ENCODE measurements at places on chromosomes 1 and 21.
A peak's percentile ranks its signal among the peaks of the same experiment; 100 is the strongest.

DNA sequence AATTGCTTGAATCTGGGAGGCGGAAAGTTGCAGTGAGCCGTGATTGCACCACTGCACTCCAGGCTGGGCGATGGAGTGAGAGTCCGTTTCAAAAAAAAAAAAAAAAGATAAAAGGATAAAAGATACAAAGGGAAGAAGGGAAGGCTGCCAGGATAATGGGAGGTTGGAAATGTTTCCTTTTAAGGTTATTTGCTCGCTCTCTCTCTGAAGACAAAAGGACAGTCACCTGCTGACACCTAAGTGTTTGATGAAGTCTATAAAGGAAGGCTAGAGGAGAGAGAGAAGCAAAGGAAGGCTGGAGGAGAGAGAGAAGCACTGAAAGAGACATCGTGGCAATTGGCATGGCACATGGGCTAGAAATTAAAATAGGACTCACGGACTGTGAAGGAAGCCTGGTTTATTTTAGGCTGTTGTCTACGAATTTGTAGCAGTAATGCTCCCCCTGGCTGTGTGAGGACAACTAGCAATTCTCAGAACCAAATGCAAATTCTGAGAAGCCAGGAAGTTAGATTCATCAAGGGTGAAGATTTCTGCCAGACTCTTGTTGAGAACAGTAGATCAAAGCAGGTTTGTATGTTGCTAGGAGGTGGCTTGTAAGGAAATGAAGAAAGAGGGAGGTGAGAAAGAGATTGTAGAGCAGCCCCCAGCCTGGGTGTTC, 154.2 kb downstream of the ZP4 start:
- DNase-seq: no peak

GRCh38 chr1:64623750-64624191, 121.1 kb upstream of the RAVER2 start:
- peak; percentile 35 for DNase-seq

- no peak for DNase-seq
Observed at GRCh38 chr1:113666126-113666525, 93.2 kb downstream of the PHTF1 start.

- DNase-seq: no peak
Observed at GRCh38 chr1:4964634-4965345, 310.4 kb downstream of the AJAP1 start.

DNA sequence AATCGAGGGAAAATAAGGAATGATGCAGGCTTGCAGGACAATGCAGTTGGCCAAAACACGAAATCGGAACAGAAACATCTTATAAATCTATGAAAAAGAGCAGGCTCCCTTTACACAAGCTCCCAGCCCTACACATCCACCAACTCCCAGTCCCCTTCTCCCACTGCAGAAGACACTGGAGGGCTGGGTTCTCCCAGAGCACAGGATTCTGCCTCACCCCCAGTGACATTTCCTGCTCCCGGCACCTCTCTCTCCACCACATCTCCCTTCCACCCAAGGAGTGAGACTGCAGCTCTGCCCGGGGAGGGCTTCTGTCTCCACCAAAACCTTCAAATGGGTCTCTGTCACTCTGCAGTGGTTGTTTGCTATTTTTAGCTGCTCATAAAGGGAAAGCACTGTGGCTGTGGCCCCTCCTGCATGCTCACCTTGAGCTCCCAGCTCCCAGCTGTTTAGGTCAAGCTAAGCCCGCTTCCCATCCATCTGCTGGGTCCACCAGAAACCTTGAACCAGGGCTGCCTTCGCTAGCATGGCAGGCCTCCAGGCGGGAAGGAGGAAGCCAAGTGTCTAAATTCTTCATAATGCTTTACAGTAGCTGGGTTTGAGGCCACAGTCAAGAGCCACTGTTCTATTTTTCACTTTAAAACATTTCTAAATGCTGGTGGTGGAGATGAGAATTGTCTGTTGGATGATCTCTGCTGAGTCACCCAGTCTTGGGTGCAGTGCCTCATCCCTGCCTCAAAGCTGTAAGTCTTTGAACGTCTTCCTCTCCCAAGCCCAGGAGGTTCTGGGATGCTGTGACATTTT, 3.3 kb upstream of the C2CD2 start:
- DNase-seq: peak; percentile 46

DNA sequence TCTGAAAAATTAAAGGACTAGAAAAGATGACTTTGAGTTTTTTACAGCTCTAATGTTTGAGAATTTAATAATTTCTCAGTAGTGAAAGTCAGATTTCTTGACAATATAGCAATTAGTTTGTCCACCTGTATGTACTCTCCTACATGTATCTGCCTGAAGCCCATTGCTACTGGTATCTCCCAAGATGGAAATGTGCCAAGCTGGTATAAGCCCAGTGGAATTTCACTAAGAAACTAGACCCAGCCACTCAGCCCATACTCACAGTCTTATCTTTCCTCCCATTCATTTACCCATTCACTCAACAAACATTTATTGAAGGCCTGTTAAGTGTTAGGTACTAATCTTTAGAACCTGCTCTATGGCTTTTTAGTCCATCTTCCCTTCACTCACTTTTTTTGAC, 21.6 kb upstream of the TRIM45 start:
- no peak for DNase-seq

- no peak for DNase-seq
Observed at GRCh38 chr1:25661043-25661815, 44.6 kb downstream of the MAN1C1 start.

GRCh38 chr1:183137782-183138181, 48.3 kb upstream of the LAMC2 start:
- DNase-seq: no peak

DNA sequence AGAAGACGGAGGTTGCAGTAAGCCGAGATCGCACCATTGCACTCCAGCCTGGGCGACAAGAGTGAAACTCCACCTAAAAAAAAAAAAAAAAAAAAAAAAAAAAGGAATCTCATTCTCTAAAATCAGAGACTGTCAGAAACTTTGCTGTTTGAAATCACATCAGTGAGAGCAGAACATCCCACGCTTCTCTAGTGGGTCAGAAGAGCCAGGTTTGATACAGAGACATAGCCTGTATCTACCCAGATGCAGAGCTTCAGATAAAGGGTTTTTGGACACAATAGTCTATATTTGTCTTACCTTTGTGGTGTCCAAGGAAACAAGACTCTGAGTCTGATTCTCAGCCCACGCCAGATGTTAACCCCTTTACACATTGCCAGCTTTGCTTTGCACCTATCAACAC, 19.6 kb downstream of the CELA3A start:
- DNase-seq: no peak

- peak; percentile 42 for DNase-seq
Observed at GRCh38 chr1:41664861-41665640, 180.6 kb upstream of the EDN2 start.

Measured in non-pigmented ciliary epithelial cell (primary cell).